GM06990 (cell line): ENCODE measurements at places on chromosomes 16 and 17.
A peak's percentile ranks its signal among the peaks of the same experiment; 100 is the strongest.

DNA sequence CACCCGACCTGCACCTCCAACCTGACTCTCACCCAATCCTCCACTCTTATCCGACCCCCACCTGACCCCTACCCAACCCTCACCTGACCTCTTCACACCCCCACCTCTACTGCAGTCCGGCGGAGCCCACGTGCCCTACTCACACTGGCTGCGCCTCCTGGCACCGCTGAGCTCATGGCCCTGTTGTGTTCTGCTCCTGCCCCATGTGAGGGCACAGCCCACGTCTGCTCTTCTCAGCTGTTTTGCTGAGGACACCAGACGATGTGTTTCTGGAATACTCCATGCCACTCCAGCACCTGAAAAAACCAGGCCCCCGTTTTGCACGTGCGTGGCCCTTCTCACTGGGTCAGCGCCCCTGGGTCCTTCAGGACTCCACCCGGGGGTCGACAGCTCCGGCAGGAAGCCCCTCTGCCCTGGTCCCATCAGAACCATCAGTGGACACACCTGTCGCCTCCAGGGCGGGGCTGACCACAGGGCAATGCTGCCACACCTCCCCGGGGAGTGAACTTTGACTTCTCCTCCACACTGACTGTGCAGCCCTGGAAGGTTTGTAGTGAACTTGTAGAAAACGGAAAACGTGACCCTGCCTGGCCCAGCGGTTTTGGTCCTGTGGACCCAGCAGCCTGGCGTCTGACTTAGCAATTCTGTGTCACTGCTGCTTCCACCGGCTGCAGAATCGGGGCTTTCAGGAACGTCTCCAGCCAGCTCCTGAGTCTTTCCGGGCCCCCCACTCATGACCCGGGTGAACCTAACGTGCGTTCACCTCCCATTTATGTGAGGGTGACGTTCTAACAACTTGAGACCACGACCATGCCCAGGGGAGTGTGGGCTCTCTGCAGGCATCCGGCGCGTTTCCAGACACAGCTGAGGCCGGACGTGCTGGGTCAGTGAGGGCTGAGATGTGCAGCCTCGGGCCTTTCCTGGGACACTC is 5.7 kb upstream of the RAB40B start:
- no peak for DNase-seq

GRCh38 chr16:68490829-68491575 is 42.7 kb upstream of the SMPD3 start:
- peak; percentile 39 for DNase-seq

GRCh38 chr16:5186381-5186903 is 88.8 kb upstream of the EEF2KMT start:
- no peak for DNase-seq

DNA sequence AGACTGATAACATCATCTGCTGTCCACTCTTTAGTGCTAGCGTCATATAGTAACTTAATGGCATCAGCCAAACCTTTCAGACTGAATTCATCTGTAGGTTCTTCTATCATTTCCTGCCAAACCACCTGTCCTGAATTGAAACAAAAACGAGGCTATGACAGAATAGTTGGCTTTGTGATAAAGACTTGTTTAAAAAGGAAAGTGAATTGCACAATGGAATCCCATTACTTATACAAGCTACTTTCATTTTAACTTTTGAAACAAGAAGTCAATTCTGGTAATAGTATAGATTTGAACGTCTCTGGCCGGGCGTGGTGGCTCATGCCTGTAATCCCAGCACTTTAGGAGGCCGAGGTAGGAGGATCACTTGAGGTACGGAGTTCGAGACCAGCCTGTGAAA is 18.2 kb downstream of the LASP1NB start:
- peak; percentile 63 for DNase-seq

- DNase-seq: no peak
Measured at GRCh38 chr16:64092271-64092670, 1029.6 kb downstream of the CDH11 start.

- no peak for DNase-seq
Measured at GRCh38 chr17:73071066-73071999, 21.2 kb downstream of the SLC39A11 start.

DNA sequence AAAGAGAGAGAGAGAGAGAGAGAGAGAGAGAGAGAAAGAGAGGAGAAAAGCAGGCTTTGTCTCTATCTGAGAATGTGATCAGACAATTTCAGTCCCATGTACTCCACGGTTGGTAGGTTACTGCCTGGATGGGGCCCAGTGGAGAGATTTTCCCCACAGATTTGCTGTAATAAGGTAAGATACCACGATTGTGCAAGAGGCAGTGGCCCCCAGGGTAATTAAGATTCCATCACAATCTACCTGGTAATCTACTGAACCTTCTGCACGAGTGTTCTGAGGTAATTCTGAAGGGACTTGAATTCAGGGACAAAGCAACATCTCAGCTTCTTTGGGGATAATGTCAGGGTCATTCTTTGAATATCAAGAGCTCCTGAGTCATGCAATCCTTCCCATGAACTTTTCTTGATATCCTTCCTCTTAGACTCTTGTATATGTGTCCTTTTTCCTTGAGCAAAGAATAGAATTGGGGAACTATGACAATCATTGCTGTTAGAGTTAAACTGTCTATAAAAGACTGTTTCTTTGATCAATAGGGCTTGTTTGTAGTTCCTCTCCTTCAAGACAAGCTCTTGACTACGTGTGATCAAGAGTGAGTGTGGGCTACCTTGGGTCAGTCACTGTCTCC is 306.6 kb downstream of the MAF start:
- DNase-seq: no peak

DNA sequence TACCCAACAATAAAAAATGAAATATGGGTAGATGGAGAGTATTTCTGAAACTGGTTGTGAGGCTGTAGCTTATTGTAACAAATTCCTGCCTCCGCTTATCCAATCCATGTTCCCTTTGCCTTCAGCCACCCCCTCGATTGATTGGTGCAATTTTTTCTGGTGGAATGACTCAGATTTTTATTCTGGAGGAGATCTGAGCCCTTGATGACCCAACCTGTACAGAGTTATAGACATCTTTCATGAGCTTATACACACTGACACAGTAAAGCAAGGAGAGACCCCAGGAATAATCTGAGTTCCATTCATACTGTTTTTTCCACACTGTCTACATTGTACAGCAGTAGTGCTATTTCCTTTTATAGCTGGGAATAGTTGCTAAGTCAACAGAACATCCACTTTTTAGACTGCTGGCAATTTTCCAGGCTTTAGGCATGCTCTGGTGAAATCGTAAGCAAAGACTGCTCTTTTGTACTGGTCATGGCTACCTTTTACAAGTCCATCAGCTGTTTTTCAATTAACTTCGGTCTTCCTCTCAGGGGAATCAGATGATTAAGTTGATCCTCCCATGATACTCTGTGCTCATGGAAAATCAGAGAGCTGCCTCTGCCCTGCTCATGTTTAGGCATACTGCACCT is 30.1 kb downstream of the CCL4 start:
- DNase-seq: no peak

- no peak for DNase-seq
Measured at GRCh38 chr16:56977216-56977615, 12.1 kb upstream of the NLRC5 start.

DNA sequence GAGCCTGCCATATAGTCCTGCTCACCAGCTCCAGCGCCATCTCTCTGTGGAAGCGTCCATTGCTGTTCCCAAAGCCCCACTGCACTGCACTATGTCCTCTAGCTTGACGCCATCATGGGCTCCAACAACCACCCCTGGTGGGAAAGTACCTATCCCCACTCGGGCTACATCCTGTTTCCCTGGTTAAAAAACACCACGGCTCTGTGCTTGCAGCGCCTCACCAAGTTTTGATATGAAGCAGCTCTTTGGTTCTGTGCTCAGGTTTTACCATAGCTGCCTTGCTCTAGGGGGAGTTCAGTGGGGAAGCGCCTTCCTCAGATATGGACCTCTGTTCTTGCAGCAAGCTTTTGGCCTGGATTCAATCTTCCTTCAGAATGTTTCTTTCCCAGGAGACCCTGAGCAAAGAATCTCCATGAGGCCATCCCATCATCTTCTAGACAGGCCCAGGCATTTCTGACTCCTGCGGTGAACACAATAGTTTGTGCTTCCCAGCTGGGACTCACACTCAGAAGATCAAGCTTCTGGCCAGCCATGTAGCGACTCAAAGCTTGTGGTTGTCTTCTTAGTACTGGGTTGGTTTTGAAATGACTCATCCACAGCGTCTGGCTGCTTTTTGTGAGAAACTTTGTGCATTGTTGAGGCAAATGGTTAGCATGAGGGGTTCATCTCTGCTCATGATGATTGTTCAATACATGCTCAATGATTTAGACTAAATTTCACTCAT is 39.5 kb downstream of the DYNLRB2 start:
- peak; percentile 76 for DNase-seq

DNA sequence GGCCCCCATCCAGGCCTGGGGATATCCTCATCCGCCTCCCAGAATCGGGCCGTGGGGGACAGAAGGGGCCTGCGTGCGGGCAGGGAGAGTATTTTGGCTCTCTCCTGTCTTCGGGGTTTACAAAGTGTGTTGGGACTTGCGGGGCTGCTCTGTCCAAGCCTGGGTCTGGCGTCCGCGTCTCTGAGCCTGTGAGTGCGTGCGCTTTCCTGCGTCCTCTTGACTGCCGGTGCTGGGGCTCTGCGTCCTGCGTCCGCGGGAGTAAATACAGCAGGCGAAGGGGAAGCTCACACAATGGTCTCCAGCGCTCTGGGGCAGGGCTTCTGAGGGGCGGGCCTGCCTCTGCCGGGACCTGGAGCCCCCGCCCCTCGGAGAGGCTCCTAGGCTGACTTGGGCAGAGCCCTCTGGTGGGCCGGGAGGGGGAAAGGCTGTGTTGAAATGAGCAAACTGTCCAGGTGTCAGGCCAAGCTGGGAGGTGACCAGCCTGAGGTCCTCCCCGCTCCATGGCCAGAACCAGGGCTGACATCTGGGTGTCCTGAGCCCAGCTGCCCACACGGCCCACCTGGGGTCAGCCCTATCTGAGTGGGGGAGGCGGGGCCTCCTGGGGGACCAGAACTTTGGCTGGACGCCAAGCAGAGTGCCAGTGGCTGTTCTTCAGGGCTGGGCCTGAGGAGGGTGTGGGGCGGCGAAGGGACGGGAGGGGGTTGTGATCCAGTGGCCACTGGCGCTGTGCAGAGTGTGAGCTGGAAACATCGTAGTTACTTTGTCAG is 233.6 kb downstream of the SEC14L1 start:
- DNase-seq: peak; percentile 48

- no peak for DNase-seq
Measured at GRCh38 chr16:56281249-56281805, 90.0 kb downstream of the GNAO1 start.

GRCh38 chr16:69397821-69398521 is 12.2 kb upstream of the TERF2 start:
- no peak for DNase-seq

DNA sequence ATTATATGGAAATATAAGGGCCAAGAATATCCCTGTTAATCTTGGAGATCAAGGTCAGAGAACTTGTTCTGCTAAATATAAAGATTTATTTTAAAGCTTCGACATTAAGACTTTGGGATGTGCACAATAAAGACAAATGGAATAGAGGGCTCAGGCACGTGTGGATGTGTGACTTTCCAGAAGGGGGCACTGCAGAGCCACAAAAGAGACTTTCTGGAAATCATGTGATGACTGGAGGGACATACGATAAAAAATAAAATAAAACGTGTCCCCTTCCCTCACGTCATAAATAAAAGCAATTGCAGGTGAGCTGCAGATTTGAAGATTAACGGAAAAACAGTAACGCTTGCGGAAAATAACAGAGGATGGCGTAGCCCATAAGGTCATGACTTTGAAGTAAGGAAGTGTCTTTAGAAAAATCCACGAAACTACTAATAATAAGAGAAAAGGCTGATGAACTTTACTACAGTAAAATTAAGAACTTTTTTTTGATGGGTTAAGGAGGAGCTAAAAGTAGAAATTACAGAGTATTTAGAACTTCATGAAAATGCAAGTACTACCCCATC is 9.4 kb upstream of the ENGASE start:
- DNase-seq: no peak
